Adipocyte (in vitro differentiated cells): ENCODE measurements at places on chromosomes 13 and 19.
A peak's percentile ranks its signal among the peaks of the same experiment; 100 is the strongest.

GRCh38 chr19:2623798-2624197 is 78.7 kb downstream of the GNG7 start:
- no peak for DNase-seq

DNA sequence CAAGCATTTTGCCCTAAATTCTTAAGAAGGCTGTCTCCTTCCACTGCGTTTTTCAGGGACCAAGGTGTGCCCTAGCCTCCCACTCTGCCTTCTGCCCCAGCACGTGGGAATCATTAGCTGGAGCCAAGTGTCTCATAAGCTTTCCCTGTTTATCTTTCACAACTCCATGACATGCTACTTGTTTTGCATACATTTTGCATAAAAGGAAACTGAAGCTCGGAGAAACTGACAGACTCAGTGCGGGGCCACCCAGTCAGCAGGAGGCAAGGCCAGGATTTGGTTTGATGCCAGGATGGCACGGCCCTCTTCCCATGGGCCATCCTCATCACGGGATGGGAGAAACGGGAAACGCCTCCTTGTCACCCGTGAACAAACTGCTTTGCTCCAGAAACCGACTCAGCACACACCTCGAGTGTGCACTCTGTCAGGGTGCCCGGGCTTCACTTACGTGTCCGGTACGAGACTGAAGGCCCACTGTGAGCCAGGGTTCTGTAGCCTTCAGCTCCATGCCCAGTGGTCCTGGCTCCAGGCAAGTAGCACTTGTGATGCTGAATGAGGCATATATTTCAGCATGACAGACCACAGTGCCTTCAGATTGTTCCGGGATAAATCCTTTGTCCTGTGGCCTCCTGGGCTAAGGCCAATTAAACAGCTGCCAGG is 9.6 kb downstream of the CEBPA start:
- no peak for DNase-seq

GRCh38 chr13:92265408-92265807 is 867.0 kb downstream of the GPC5 start:
- DNase-seq: no peak

DNA sequence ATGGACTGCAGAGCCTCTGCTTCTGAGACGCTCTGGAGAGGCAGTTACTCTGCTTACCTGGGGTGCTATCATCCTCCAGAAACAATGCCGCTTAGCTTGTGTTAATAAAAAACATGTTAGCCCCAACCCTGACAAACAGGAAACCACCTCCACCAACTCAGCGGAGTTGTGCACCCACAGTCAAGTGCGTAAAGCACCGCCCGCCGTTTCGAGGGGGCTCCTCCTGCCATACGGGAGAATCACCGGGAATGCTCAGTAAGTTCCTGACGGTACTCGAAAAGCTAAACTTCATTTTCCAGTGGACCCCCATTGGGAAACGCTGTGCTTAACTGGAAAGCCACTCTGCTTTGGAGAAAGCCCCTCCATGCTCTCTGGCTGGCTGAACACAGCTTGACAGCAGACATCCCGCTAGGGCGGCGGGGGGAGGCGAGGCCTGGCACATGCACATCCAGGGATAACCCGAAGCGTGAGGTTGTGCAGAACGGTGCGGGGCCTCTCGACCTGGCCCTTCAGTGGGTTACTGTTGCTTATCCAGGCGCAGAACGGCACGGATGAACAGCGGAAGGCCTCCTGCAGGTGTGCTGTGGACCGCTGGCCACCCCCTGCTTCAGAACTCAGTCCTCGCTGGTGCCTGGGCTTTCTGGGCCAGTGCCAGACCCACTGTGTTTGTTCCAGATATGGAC is 17.1 kb downstream of the GAS6 start:
- DNase-seq: no peak

GRCh38 chr19:29805031-29805965 is 6.5 kb upstream of the CCNE1 start:
- DNase-seq: peak; percentile 10

- peak; percentile 68 for DNase-seq
These were observed 4.8 kb upstream of the LAMP1 start for GRCh38 chr13:113292021-113292862.

GRCh38 chr19:35120492-35120891 is 4.9 kb downstream of the FXYD3 start:
- DNase-seq: peak; percentile 34

DNA sequence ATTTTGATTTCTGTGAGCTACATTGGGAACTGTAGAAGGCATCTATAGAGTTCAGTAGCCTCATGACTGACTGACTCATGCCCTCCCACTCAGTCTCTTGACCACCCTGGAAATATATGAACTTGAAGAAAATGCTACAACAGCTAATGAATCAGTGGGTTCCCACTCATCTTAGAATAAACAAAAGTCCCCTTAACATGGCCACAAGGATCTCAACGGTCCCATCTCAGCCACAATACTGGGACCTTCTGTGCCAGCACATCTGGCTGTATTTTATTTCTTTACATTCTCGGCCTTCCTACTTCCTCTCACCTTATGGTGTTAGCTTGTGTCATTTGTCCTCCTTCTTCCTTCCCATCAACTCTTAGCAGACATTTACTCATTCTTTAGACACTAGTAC is 619.8 kb downstream of the DCT start:
- peak; percentile 13 for DNase-seq

GRCh38 chr19:39515551-39516191 is 732 bp downstream of the SELENOV start:
- DNase-seq: no peak

- peak; percentile 77 for DNase-seq
These were observed 657 bp downstream of the PLIN3 start for GRCh38 chr19:4866595-4867424.

GRCh38 chr13:20331419-20331818 is 99.3 kb upstream of the GJB6 start:
- no peak for DNase-seq

GRCh38 chr19:48060381-48060780 is 16.5 kb upstream of the CABP5 start:
- no peak for DNase-seq

DNA sequence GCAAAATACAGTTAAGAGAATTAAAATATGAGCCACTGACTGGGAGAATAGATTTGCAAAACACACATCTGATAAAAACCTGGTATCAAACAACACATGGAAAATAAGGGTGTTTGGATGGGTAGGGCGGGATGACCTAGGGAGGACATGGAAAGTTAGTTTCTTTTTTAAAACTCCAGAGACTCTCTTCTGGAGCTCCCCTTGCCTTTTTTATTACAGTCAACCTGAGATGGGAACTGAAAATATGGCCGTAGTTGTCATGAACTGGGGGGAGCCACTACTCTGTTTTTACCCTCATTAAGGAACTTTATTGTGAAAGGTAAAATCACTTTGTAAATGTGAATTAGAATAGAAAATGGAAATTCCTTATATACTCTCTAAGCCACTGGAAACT is 113.0 kb downstream of the ATP11A start:
- DNase-seq: no peak

DNA sequence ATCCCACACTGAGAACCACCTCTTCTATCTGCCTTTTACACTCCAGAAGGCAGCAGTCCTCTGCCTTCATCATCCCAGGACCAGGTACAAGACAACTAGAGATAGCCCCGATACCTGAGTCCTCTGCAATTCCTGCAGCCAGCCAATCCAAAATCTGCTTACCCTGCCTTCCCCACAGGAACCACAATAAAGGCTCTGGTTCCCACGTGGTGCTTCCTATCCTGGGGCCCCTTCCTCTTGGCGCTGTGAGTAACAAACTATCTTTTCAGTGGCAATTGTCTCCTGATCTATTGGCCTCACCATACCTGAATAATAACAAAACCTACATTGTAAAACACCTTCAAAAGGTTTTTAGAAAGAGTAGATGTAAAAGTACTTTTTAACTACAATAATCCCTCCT is 63.1 kb downstream of the ZDHHC20 start:
- no peak for DNase-seq

GRCh38 chr13:76672420-76672819 is 213.8 kb downstream of the KCTD12 start:
- peak; percentile 24 for DNase-seq

- peak; percentile 11 for DNase-seq
These were observed 771.3 kb upstream of the ARGLU1 start for GRCh38 chr13:107339209-107339608.

DNA sequence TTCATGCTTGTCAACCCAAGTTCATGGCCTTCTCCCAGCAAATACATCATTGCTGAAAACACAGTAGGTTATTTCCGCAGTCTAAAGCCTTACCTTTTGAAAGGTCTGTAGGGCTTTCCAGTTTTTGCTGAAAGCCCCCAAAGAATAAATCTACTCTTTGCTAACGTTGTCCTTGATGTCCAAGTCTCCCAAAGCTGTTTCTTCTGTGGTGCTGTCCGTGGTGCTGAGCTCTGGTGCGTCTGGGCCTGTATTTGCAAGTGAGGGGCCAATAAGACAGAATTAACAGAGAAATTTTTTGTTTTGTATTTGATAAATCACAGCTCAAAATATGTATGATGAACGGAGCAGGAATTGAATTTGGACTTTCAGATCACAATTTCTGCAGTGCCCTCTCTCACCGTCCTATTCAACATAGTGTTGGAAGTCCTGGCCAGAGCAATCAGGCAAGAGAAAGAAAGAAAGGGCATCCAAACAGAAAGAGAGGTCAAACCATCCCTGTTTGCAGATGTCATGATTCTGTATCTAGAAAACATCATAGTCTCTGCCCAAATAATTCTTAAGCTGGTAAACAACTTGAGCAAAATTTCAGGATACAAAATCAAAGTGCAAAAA is 9.8 kb upstream of the LGALS16 start:
- DNase-seq: peak; percentile 32

- DNase-seq: no peak
These were observed 7.5 kb downstream of the DOCK9 start for GRCh38 chr13:98970330-98970729.

DNA sequence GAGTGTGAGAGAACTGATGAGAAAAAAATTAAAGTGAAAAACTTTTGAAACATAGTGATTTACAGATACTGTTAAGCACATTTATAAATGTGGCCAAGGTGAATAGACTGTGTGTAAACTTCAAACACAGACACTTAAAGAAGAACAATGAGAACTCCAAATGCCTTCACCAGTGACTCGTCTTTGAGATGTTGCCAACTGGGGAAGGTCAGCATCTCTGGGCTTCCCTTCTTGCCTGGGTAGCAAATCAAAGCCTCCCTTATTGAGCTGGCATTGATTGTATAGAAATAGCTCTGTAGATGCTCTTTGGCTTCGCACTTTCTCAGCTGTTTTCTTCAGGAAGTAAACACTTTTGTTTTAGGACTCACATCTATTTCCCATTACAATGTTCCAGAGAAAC is 177.3 kb upstream of the SGCG start:
- DNase-seq: no peak

DNA sequence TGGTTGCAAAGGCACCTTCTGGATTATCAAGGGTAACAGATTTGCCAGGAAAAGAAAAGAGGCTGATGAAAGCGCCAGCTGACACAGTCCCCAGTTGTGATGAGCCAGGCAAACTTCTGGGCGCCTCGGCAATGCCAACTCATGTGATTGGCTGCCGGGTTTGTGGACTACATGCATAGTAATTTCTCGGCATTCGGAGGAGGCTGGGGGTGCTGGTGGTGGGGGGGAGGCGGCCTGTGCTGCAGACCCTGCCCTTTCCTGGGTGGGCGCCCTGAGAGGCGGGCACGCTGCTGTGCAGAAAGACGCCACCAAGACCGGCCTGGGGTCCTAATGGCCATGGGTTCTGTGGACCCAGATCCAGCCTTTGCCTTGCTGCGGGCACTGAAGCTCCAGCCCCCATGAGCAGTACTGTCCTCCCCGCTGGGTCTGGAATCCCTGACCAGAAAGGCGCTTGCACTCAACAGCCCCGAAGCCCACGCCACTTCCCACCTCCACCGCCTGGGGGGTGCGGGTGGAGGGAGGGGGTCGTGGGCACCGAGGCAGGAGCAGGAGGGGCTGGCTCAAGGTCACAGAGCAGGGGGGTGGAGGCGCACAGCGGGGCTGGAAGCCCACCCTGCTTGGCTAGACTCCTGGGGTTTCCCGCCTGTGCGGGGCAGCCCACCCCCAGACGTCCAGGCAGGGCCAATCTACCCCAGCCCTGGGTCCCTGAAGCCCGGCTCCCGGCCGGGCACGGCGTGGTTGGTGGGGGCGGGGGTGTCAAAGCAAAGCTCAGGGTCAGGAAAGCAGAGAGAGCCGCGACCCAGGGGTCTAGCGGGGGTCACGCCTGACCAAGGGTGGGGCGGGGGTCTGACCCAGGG is 1.0 kb downstream of the DIRAS1 start:
- DNase-seq: peak; percentile 41

DNA sequence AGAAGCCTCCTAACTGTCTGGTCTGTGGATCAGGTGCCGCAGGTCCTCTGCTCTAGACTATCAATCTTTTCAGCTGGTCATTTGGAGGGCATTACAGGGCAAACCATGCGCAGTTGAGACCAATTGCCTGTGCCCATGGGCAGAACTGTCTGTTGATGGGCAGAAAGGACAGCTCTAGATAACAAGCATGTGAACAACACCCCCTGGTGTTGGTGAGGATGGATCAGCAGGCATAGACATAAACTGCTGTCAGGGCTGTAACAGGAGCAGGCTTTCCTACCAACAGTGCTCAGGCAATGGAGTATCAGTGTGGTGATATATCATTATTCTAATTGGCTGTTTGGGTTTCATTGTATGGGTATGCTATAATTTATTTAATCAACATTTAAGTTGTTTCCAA is 104.7 kb upstream of the KL start:
- DNase-seq: peak; percentile 59

GRCh38 chr19:46241626-46242025 is 12.1 kb downstream of the IGFL1 start:
- no peak for DNase-seq

- DNase-seq: no peak
These were observed 211.1 kb upstream of the NBEA start for GRCh38 chr13:34730961-34731360.

- no peak for DNase-seq
These were observed 17.2 kb upstream of the ZBTB7A start for GRCh38 chr19:4083677-4084546.

DNA sequence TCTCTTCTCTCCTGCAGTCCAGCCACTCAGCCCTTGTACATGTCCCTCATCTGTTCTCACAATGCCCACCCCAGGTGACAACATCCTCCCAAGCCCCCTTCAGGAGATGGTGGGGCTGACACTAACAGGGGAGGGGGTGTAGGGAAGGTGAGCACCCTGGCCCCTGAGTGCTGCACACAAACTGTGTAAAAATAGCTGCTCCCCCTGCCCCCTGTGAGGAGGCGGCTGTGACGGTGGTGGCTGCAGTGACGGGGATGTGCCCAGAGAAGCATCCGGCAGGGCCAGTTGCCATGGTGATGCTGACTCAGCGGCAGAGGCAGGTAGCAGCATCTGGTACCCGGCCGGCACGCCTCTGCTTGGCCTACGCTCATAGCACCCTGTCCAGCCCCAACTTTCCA is 13.0 kb upstream of the JUND start:
- no peak for DNase-seq
